LoVo (cell line): ENCODE measurements at places on chromosomes 5 and 9.

DNA sequence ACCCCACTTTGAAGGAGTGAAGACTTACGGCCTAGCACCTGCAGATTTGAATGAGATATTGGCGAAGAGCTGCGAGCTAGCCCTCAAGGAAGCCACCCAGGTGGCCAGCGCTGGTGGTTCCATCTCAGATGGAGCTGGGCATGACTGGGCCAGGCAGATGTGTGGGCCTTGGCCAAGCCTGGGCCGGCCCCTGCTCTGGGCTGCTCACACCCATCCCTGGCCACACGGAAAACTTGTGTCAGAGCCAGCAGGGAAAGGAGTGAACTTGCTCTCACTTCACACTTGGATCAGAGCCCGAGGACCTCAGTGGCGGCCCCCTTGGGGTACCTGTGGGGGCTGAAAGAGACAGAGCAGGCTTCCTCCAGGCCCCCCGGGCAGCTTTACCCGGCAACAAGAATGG, 44.2 kb downstream of the ROPN1L start:
- DNase-seq = no peak

DNA sequence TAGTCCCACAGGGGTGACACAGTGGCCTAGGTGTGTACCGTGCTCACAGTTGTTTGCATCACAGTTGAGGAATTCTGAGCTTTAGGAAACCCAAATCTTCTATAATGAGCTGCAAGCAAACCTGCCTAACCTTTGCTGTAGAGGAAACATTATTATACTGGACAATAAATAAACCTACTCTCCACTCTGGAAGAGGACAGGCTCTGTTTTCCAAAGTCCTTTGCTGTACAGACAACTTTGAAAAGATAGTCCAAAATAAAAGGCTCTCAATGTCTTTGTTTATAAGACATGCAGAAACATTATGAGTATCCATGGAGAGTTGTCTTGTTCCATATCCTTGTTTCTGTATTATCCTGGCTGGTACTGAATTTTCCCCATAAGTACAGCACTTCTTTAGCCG, 29.4 kb downstream of the ZNF131 start:
- DNase-seq = no peak

- DNase-seq = no peak
Observed at GRCh38 chr5:107551088-107551487, 119.6 kb downstream of the EFNA5 start.

- no peak for DNase-seq
Observed at GRCh38 chr5:83059341-83059740, 17.9 kb downstream of the TMEM167A start.

DNA sequence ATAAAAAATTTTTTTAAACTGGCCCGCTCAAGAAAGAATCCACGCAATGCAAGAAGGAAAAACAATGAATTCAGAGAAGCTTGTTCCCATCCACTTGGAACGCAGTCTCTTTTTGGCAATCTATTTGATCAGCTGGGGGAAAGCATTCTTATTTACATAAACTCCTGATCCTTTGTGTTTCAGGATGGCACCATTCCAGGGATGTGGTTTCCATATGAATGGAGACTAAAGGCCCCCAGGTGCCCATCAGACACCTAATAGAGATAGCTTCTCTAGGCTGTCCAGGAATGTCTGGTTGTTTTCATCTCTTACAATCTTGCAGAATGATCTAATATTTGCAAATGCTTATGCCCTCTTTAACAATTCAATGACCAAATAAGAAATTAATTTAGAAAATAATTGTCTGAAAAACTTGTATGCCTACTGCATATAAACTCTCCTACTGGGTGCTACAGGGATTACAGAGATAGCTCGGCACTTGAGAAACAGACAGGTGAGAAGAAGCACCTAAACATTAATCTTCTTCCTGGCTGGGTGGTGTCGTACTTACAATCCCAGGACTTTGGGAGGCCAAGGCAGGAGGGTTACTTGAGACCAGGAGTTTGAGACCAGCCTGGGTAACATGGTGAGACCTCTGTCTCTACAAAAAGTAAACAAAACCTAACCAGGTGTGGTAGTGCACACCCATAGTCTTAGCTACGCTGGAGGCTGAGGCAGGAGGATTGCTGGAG, 3.0 kb upstream of the RASGRF2 start:
- no peak for DNase-seq

GRCh38 chr9:16248822-16249221, 621.6 kb downstream of the BNC2 start:
- no peak for DNase-seq

DNA sequence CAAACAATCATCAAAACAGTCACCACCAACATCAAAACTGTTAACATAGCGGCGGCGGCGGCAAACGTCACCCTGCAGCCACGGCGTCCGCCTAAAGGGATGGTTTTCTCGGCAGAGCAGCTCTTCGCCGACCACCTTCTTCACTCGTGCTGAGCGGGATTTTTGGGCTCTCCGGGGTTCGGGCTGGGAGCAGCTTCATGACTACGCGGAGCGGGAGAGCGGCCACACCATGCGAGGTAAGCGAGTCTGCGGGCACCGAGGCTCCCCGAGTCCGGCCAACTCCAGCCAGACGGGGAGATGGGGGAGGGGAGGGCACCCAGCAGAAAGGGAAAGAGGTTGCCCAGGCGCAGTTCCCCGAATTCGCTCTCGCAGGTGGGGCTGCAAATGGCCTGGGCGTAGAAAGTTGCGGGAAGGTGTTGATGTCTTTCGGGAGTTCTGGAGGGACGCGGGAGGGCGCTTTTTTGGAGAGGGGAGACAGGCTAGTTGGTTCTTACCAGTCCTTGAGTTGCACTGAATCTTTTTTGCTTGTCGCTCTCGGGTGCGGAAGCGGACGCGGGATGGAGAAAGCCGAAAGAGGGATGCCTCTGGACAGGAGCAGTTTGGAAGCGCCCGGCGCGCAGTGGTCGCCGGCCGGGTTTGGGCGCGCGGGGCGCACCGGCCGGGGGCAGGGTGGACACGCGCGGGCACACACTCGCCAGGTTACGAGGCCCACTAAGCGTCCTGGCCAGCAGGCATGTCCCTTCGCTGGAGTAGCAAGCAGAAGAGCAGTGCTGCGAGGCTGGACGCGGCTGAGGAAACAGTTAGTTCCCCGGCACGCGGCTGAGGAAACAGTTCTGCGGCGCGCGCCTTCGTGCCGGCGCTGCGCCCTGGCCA, 849 bp downstream of the RORB start:
- no peak for DNase-seq
